ENCODE measurements at places on chromosomes 12 and 14.

GRCh38 chr14:36346052-36346451 lies 25.6 kb upstream of the MBIP start:
- DNase-seq = no peak

DNA sequence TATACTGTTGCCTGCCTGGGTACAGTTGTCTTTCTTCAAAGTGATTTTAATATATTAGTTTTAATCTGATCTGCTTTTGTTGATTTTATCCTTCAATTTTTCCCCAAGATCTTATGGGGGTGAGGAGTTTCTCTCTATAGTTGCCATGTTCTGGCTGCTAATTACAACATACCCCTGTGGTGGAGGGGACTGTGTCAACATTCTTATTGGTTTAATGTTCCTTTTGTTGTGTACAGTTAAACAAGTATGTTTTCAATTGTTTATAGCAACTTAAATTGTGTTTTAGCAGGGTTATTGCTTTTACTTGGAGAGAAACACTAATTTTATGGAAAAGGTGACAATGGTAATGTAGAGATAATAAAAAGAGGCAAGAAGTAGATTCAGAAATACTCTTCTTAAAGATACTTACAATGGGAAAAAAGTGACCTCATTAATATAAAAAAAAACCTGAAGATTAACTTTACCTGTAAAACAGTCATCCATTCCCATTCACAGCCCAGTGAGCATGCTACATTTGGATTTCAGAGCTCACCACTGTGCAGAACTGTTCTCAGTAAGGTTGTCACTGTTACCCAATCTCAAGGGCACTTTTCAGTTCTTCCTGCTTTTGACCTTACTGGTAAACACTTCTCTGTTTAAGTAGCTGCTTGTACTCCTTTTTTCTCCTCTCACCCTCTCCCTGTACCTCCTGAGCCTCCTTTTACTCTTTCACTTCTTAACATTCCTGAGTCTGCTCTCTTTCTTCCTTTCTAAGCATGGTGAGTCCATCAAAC lies 8.1 kb upstream of the LRRK2 start:
- peak; percentile 13 for DNase-seq

GRCh38 chr14:23141706-23142444 lies 22.8 kb upstream of the CEBPE start:
- no peak for DNase-seq

GRCh38 chr12:84874125-84874824 lies 38.3 kb downstream of the SLC6A15 start:
- DNase-seq = peak; percentile 55

DNA sequence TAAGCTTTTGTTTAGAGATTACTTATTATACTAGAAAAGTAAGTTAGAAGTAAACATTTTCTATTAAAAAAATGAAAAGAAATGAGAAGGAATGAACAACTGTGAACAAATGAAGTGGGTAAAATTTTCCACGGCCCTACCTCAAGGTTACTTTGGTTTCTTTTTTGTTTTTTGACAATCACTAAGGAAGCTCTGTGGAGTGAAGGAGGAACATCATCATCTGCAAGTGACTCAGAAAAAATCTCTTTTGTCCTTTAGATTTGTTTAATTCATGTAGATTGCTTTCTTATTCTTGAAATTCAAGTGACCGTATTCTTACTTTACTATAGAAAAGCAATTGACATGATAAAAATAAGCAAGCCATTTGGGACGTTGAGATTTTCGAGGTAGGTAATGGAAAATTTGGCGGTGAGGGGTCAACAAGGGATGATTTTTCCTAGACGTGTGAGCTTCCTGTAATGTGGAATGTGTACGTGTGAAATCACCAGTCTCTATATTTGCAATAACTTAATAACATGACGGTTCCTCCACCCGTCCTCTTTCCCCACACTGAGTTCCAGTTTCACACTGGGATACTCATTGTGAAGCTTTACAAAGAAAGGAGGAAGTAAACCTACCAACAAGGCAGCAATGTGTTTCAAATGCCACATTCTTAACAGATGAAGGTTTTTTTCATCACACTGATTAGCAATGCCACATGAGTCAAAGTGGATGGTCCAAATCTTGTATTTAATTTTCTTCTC lies 62.3 kb upstream of the EGLN3 start:
- DNase-seq = no peak
